NCI-H2081 treated with DMSO at 0.1 percent for 48 hours (cell line): ENCODE measurements at places on chromosomes 3 and 15.

GRCh38 chr3:11434017-11434526, 161.9 kb downstream of the ATG7 start:
- DNase-seq, result no peak

- DNase-seq, result no peak
These were observed 41.4 kb upstream of the ATG7 start for GRCh38 chr3:11230832-11231231.

- DNase-seq, result peak; percentile 60
These were observed 842 bp downstream of the PCCB start for GRCh38 chr3:136250903-136251460.

GRCh38 chr3:183446838-183447205, 18.4 kb upstream of the MCF2L2 start:
- DNase-seq, result no peak

DNA sequence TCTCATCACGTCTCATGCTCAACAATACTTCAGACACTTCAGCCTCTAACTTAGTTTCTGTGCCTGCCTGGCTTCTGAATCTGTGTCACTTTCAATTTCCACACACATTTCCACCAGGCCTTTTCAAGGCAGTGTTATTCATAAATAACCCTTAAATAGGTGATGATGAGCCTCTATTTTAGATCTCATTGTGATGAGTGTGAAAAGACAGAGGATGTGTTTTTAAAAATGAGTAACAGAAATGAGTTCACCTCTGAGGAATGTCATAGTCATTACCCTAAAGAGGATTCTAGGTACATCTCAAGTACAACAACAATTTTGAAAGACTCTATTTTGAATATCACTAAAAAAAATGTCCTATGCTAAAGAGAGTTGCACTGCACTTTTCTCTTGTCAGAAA, 64.6 kb downstream of the STAC start:
- DNase-seq, result no peak

DNA sequence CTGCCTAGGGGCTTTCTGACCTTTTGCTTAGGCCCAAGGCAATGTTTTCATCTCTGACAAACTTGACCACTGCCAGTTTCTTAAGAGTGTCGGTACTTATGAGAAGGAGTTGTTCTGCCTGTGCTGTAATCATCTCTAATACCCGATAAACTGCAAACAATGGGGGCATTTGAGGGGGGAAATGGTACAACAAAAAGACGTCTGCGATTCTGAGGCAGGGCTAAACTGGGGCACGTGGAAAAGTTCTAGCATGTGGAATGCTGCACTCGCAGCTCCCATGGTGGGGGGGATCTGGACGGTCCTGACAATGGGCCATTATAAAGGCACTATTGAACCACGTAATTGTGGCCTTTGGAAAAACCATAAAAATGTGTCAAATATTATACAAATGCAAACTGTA, 73.1 kb upstream of the SAMMSON start:
- no peak for DNase-seq

DNA sequence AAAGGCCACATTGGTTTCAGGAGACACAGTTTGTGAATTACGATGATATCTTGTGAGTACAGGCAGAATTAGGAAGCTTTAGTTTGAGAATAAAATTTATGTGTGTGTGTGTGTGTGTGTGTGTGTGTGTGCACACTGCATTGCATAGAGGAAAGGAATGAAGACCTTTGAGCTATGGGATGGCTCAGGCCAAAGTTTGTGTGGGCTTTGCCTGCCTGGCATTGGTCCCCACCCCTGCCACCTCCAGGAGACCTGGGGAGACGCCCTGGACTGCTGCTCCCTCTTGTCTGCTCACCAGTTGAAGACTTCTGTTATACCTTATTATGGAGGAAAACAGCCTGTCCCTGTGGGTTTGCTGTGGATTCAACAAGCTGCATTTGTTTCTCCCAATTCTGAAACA, 37.2 kb downstream of the TIGIT start:
- no peak for DNase-seq

GRCh38 chr3:23795096-23795495, 10.7 kb upstream of the UBE2E1 start:
- no peak for DNase-seq

- no peak for DNase-seq
These were observed 2.1 kb downstream of the DZIP1L start for GRCh38 chr3:138113326-138113725.

- no peak for DNase-seq
These were observed 31.9 kb downstream of the RAB8B start for GRCh38 chr15:63221346-63221745.

GRCh38 chr3:5140230-5140621, 18.1 kb downstream of the ARL8B start:
- DNase-seq, result no peak

- DNase-seq, result no peak
These were observed 84.5 kb downstream of the MITF start for GRCh38 chr3:69823743-69824142.

DNA sequence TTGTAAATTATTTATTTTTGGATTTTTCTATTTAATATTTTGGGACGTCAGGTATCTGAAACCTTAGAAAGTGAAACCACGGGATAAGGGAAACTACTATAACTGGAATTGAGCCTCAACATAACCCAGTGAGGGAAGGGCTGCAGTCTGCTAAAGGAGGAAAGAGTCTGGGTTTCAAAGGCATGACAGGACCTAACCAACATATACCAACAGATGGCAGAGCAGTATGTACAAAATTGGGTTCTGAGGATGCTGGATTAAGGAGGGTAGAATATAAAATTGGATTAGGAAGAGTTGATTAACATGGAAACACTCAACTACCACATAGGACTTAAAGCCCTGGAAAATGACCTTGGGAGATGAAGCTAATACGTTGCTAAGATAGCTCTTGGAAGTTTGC, 603.5 kb downstream of the MECOM start:
- DNase-seq, result no peak

DNA sequence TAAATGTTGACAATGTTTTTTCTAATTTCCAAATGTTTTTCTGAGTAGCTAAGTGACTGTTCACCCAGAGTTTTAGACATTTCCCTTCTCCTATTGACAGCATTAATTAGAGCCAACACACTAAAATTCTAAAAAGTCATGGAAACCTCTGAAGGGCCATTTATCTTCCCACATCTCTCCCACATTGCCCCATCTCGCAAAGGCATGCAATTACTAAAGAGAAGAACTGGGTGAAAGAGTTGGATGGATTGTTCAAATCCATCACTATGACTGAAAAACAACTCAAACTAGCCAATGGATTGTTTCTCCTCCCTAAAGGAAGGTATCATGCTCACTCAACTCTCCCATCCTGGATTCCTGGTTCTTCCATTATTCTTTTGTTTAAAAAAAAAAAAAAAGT, 30.0 kb upstream of the PHLDB2 start:
- no peak for DNase-seq

GRCh38 chr3:198022604-198023003, 62.6 kb downstream of the LMLN start:
- no peak for DNase-seq

DNA sequence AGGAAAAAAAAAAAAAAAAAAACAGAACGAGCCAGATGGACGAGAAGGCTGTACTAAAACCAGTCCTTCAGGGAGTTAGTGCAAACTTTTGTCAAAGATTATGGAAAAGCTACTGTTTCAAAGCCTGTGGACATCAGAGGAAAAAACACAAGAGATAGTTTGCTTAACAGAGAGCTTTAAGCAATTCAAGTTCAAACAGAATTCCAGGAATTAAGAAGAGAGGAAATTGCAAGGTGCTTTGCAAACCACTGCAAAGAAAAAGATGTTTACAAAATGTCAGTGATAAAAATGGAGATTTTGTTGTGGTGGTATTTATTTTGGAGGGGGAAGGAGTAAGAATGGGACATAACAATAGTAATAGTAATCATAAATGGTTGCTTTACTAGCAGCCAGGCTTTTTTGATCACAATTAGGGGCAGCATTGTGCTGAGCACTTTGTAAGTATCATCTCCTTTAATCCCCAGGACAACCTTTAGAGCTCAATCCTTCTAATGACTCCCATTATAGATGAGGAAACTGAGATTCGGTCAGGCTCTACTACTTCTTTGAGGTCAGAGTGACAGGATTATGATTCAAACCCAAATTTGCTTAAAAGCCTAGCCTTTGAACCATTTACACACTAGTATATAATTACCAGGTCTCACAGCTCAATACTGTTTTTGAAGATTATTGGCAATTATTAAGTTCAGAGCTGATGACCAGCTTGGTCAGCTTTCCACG, 22.4 kb upstream of the ARHGEF3 start:
- DNase-seq, result no peak

DNA sequence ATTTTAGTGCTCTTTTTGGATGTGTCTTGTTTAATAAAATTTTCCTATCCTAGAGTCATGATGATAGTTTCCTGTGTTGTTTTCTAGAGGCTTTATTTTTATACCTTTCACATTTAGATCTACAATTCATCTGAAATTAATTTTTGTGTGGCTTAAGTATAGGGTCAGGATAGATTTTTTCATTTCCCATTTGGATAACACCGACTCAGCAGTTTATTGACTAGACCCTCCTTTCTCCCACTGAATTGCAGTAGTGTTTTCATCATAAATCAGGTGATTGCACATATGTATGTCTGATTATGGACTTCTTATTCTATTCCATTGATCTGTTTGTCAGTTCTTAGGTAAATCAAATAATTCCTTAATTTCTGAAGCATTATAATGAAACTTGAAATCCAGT, 10.4 kb downstream of the PRR23A start:
- DNase-seq, result no peak
